ENCODE measurements at places on chromosomes 4 and X.

DNA sequence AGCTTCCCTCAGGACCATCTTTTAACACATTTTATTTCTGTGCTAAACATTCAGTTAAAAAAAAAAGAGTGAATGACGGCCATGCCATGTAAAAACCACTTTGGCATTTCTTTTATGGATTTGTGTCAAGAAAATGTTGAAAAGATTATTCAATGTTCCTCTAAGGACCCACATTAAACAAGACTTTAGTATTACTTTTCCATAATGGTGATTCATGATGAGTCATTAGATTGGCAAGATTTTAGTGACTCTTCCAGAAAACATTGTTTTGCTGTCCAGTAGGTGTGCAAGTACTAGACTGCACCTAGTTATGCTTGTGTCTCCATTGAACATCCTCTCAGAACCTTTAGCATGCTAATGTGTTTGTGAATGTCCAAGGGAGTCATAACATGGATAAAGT, 748.6 kb downstream of the STPG2 start:
- no peak for DNase-seq

GRCh38 chrX:120752431-120753082, 122.7 kb upstream of the C1GALT1C1 start:
- no peak for DNase-seq

DNA sequence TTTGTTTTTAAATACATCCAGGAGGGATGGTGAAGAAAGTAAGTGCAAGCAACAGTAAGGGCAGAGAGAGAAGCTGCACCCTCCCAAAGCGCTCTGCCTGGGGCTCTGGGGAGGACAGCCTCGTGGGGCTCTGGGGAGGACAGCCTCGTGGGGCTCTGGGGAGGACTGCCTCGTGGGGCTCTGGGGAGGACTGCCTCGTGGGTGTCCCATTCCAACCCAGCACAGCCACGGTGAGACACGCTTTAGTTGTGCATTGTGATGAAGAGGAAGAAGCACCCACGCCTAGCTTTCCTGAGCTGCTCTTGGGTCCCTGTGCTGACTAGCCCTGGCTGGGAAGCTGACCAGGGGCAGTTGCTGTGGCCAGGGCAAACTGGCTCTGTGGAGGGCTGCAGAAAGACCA, 43.1 kb upstream of the SLC25A4 start:
- no peak for DNase-seq

DNA sequence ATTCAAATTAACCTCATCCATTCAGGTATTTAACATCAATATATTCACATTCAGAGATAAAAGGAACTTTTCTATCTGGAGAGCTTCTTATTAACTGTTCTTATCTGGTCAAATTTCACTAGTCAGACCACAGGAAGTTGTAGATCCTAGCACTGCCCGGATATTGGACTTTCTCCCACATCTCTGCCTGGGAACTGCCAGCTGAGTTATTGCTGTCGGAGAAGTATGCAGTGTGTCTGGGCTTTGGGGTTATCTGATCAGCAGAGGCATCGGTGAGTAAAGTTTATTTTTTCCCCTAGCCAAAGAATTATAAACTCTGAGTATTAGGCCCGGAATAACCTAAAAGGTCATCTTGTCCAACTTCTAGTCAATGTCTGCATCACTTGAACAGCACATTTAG, 45.1 kb downstream of the OR13H1 start:
- no peak for DNase-seq

DNA sequence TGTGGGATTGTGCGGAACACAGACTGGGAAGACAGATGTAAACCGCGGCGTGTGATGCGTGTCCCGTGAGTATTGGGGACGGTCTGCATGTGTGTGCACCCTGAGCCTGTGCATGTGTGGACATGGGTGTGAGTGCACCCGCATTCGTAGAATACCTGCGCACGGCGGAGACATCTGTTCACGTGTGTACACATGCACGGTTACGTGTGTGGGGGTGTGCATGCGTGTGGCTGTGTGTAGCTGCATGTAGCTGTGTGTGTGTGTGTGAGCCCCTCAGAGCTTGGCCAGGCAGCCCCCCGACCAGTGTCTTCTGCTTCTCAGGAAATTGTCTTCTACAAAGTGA, 19.6 kb downstream of the ATP5ME start:
- no peak for DNase-seq
